Astrocyte of the spinal cord (primary cell): ENCODE measurements at places on chromosomes 12 and 14.

DNA sequence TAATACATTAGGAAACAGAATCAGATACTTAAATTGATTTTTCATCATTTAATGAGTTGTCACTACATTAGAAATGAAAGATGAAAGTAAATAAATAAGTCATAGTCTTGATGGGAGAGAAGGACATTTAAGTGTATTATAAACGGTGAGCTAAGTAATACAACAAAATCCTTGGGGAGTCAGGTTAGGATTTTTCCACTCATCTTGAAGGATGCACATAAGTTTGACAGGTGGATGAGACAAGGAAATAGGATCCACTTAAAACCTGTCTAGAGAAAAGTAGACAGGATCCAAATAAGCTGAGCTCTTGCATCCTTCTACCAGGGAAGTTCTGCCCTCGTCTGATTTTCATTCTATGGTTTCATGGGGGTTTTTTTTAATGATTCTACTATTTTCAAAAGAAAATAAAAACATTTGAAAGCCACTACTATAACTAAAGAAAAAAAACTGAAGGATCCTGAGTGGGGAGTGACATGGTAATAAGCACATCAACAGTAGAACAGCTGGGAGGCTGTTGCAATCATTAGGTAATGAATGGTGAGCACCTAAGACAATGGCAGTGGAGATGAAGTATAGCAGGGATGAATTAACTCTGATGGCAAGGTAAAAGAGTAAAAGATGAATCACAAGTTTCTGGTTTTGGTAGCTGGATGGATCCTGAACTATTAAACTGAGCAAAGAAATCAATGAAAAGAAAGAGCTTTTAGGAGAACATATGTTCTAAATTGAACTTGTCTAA lies 17.0 kb downstream of the CEP128 start:
- DNase-seq: no peak

- no peak for DNase-seq
These were observed 196.1 kb upstream of the CDKN3 start for GRCh38 chr14:54200726-54201125.

DNA sequence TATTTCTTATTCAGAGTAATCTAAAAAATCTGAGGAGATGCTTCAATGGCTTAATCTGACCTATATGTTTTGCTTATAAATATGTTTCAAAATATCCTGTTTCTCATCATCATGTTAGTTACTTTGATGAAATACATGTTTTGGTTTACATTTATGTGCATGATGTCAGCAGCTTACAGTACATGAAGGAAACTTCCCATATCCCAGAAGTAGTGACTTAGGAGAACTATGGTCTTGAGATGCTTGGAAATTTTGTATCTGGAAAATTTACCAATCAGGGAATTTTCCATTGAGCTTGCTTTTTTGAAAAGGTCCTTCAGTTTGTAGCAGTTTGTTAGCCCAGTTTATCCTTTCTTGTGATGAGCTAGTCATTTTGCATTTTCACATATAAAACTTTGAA lies 73.3 kb downstream of the RASSF8 start:
- DNase-seq: no peak

- DNase-seq: no peak
These were observed 3.9 kb upstream of the AMHR2 start for GRCh38 chr12:53419756-53420155.

GRCh38 chr12:67482751-67483661 lies 165.5 kb upstream of the DYRK2 start:
- peak; percentile 64 for DNase-seq

DNA sequence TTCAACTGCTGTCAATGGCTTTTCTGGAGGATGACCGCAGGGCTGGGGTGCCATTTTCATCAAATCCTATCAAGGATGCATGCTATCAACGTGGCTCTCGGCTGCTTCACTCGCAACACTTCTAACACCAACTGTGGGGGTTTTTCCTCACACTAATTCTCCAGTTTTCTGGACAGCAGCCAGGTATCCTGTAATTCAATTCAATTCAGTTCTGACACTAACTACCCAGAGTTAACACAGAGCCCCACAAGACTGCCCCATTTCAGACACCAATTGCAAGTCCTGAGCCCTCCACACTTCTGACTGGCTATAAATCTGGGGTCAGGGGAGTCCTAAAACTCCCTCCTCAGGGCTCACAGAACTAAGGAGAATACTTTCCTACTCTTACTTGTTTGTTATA lies 55.3 kb upstream of the TMCC3 start:
- DNase-seq: no peak

DNA sequence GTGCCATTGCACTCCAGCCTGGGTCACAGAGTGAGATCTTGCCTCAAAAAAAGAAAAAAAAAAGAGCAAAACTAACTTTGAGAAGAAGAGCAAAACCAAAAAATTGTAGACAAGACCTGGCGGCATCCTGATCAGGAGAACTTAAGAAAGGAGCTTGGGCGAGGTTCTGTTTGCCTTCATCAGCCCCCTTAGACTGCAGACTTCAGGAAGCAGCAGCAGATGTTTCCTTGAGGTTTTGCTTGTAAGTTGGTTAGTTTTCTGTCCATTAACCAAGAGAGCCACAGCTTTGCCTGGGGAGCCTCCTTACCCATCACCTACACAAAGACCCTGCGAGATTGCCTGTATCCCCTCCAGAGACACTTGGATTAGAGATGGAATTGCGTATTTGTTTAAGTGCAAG lies 189.0 kb downstream of the AACS start:
- DNase-seq: no peak

DNA sequence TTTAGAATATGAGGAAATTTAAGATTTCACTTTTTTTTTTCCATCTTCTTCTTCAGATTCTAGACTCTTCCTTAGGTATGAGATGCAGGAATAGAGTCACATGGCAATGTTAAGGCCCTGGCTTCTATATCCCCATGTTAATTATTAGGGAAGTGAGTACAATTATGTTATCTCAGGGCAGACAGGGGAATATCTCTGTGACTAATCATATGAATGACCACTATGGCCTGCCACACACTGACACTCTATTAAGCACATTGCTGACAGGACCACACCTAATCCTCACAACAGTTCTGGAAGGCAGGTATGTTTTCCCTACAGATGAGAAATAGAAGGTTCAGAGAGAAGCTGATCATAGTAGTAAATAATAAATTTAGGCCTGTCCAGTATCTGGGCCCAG lies 69.4 kb upstream of the PTPRQ start:
- DNase-seq: no peak

GRCh38 chr14:94009767-94010166 lies 12.7 kb downstream of the CCDC197 start:
- peak; percentile 70 for DNase-seq

GRCh38 chr12:126903027-126903876 lies 1363.7 kb upstream of the TMEM132C start:
- no peak for DNase-seq

DNA sequence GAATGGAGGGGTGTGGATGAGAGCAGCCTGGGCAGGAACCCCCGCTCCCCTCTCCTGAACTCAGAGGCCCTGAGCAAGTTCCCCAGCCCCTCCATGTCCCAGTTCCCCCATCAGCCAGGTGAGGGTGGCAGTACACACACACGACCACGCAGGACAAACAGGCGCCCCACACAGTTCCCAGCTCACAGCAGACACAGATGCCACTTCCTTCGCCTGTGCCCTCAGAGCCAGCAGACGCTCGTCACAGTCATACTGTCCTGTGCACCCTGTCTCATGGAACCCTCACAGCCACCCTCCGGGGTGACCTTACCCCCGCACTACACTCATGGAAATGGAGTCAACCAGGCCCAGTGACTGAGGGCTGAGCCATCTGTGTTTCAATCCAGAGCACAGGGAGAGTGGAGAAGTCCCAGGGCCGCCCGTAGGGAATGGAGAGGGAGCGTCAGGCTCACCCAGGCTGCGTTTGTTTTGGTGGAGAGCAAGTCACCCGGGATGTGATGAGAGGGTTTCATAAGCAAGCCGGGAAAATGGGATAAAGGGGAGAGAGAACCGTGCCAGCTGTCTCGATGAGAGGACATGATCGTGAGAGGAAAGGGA lies 47.5 kb upstream of the DYNC1H1 start:
- DNase-seq: no peak

GRCh38 chr14:96630281-96630680 lies 128.1 kb downstream of the PAPOLA start:
- DNase-seq: no peak

GRCh38 chr14:88225721-88226120 lies 97.3 kb downstream of the KCNK10 start:
- no peak for DNase-seq

GRCh38 chr12:114954511-114955055 lies 270.6 kb upstream of the TBX3 start:
- no peak for DNase-seq

GRCh38 chr12:132521200-132521580 lies 31.2 kb downstream of the FBRSL1 start:
- no peak for DNase-seq

DNA sequence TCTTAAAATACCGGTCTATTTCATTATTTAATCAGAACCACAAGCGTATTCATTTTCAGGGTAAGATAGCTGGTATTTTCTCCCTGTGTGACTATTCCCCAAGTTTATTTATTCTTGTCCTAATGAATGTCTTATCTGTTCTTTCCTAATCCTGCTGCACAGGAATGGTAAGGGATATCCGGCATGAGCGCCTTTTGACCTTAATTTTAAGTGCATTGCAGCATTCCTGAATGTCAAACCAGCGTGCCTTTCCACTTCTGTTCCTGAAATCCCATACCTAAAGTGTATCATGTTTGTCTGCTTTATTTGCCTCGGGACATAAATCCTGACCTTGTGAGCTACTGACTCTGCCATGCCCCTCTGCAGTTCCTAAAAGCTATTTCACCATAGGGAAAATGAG lies 1713.2 kb upstream of the FLRT2 start:
- DNase-seq: no peak

DNA sequence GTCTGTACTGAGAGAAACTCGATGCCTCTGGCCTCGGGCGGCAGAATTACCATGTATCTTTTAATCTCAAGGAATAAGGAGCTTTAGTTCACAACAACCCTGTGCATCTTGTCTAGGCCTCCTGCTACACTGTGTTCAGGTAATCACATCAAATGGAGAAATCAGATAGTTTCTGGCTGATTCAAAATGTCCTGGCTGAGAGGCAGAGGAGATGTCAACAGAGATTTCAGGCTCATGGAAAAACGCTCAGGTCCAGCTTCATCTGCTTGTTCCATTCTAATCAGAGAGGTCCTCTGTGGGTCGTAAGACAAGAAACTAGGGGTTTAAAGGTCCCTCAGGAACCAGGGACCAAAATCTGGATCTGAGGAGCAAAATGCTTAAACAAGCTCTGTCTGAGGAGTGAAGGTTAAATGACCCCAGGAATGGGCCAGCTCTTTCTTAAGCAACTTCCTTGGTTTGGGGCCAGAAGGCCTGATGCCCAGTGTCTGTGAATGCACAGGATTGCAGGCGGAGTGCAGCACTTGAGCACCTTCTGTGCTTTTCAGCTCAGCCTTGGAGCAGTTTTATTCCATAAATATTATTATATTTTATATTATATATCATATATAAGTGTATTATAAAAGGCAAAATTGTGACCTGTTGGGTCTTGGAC lies 170.2 kb upstream of the PRICKLE1 start:
- peak; percentile 50 for DNase-seq

GRCh38 chr14:58914279-58914855 lies 274.1 kb upstream of the DAAM1 start:
- DNase-seq: no peak

- no peak for DNase-seq
These were observed 368.7 kb upstream of the MIS18BP1 start for GRCh38 chr14:45621731-45622130.

DNA sequence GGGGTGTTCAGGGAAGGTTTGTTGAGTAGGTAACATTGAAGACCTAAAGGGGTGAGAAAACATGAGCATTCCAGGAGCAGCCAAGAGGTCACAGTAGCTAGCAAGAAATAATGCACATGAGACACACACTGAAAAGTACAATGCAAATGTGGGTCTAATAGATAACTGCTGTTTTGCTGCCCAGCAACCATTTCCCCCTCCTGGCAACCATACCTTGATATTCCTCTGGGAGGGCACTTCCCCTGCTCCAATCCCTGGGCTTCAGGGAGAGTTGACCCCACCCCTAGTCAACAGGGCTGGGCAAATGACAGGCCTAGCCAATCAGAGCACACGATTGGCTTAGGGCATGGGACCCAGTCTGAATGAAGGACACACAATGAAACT lies 8.5 kb upstream of the ACTN1 start:
- no peak for DNase-seq

DNA sequence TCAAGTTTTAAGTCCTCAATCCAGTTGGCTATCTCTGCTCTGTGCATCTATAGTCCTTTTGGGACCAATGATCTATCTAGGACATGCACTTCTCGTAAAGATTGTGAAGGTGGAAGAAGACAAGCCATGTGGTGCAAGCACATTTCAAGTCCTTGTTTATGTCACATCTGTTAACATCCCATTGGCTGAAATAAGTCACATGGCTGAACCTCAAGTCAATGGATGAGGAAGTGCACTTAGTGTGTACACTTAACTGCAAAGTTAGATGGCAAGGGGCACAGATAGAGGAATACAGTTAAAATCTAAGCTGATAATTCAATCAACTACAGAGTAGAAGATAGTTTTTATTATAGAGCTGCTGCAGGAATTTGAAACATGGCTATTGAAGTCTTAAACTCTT lies 362.8 kb upstream of the TBX3 start:
- no peak for DNase-seq

GRCh38 chr12:30515351-30515750 lies 180.3 kb downstream of the IPO8 start:
- peak; percentile 37 for DNase-seq
